ENCODE measurements at places on chromosomes 7 and 10. TPM values are rescaled to one million over a fixed set of nuclear protein-coding genes. Genes with fewer than 3 reads are reported as not detected.
A peak's percentile ranks its signal among the peaks of the same experiment; 100 is the strongest.

DNA sequence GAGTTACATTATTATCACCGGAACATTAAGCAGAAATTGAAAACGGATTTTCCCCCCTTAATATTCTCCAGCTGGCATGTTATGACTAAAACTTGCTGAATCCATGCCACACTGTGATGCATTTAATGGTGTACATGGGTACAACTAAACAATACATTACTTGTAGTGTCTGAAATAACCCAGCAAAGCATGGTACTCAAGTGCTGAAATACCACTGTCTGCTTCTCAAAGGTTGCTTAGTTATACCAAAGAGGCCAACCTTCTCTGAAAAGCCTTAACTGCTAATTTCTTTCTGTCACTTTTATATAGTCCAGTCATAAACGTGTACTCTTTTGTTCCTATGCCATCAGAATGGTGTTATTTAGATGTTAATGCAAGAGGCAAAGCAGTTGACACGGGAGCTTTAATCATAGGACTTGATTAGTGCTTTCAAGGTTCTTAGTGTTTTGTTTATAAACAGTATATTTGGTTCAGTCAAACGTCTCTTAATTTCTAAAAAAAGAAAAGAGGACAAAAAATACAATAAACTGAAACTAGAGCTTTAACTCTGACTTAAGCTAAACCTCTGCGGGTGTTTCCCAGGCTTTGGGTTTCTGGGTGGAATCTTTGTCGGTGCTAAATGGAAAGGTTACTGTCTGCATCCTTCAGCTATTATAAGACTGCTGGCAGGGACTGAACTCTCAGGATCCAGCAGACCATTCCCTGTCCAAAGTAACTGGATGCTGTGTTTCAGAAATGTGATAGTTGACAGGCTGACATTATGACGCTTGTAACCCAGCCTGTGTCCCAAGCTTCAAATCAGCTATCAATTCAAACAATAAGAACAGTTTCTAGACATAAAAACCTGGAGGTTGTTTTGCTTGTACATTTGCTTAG is 202.6 kb downstream of the PPP1R3A start:
- no peak for DNase-seq

DNA sequence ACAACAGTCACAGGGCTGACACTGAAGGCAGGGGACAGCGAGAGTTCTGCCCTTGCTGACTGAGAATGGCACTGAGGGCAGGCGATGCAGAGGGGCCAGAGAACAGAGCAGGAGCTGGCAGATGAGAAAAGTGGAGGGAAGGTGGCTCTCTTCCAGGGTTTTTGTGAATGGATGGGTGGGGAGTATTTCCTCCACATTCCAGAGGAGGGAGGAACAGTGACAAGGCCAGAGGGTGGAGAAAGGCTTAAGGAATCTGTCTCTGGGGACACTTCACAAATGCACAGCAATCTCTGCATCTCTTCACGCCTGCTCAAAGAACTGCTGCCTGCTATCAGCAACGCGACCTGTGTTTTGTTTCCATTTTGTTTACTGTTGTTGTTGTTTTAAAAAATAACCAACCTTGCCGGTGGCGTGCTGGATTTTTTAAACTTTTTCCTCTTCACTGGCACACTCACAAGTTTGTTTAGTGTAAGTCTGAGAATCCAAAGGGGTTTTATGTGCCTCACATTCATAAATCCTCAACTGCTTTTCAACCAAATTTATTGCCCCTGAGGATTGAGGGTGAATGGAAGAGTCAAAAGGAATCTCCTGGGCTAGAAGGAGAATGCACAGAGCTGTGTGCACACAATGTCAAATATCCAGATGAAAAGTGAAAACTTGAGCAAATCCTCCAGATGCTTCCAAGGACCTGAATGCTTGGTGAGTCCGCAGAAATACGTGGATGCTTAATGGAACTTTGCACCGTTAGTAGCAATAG is 129.3 kb downstream of the GLI3 start:
- DNase-seq, result no peak

GRCh38 chr10:11026773-11027172 is 9.1 kb downstream of the CELF2 start:
- DNase-seq, result no peak

DNA sequence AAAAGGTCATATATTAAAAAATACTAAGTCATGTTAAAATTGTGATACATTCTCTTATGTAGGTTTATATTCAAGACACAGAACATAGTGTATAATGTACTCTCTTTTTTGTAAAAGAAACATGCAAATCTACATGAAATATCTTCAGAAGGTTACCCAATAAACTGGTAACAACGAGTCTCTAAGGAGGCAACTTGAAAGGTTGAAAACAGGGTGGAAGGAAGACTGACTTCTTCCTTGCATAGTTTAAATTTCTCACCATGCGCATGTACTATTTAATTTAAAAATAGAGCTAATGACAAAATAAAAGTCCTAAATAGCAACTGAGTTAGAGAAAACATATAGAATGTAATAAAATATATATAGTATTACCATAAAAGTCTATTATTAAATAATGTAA is 132.5 kb downstream of the NT5C2 start:
- no peak for DNase-seq

GRCh38 chr7:105876964-105877601 is 684 bp upstream of the ATXN7L1 start:
- peak; percentile 27 for DNase-seq

DNA sequence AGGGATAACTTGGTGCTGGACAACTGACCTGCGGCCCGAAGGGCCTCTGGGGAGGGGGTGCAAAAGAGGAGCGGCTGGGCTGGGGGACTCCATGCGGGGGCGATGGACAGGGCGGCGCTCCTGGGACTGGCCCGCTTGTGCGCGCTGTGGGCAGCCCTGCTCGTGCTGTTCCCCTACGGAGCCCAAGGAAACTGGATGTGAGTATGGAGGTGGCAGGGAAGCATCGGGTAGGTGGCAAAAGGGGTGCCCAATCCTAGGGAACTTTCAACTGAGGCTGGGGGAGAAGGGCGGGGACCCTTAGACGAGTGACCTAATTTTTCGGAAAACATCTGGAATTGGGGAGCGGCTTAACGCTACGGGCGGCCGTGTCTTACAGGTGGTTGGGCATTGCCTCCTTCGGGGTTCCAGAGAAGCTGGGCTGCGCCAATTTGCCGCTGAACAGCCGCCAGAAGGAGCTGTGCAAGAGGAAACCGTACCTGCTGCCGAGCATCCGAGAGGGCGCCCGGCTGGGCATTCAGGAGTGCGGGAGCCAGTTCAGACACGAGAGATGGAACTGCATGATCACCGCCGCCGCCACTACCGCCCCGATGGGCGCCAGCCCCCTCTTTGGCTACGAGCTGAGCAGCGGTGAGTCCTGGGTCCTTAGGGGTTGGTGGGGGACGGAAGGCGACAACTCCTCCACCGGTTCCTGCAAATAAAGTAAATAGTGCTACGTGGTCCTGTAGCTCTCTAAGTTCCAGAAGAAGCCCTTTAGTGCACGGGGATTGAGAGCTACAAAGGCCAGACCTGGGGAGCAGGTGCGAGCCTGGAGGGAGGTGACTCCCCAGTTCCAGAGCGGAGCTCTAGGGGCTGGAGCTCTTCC is 622 bp downstream of the WNT16 start:
- no peak for DNase-seq

- DNase-seq, result no peak
Observed at GRCh38 chr10:103235775-103236174, 9.9 kb upstream of the RPEL1 start.

DNA sequence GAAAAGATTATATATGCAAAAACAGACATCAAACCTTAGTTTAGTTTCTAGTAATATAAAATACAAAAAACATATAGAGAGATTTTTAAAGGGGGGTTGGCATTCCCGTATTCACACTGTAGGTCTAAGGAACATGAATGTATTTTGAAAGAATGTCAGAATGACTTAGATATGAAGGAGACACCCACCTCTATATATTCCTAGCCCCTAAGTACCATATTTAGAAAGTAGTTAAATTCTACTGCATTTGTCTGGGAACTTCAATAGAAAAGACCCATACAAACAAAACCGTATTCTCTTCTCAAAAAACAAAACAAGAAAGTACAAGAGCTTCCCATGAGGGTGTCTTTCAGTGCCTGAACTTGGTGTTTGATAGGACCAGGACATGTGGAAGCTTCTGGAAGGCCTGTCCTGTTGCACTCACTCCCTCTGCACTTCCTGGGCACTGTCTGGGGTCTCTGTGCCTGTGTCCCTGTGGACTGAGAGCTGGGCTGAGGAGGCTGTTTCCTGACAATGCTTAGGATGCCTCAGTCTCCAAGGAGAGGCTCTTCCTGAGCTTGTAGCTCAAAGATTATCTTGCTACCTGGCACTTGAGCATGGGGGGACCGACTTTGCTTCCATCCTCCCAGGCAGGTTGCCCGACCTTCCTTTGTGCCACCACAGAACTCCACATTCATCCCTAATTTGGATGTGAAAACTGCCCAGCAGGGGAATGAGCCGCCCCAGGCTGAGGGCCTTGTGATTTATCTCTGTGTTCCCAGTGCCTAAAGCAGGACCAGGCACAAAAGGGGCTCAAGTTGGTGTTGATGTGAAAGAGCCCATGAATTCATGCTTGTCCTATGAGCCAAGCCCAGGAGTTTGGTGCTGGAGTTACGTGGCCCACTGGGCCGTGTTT is 44.4 kb upstream of the KLF6 start:
- no peak for DNase-seq

- peak; percentile 86 for DNase-seq
Observed at GRCh38 chr10:23399701-23400144, 39.2 kb upstream of the OTUD1 start.

DNA sequence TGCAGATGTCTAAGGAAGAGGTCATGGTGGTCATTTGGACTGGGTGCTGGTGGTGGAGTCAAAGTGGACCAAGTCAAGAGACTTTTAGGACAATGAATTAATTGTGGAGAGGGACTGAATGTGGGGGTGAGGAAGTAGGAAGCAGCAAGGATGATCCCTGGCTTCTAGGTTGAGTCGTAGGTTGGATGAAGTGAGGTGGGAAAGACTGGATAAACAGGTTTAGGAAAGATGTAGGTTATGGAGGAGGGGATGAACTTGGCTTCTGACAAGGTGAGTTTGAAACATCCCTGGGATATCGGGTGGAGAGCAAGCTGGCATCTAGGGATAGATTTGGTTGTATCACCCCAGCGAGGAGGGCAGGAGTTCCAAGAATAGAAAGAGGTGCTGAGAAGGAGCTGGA is 7.6 kb downstream of the SEMA4G start:
- DNase-seq, result no peak

- no peak for DNase-seq
Observed at GRCh38 chr7:159103382-159104187, 41.1 kb downstream of the VIPR2 start.

GRCh38 chr7:39333701-39334100 is 232.5 kb upstream of the YAE1 start:
- DNase-seq, result no peak

DNA sequence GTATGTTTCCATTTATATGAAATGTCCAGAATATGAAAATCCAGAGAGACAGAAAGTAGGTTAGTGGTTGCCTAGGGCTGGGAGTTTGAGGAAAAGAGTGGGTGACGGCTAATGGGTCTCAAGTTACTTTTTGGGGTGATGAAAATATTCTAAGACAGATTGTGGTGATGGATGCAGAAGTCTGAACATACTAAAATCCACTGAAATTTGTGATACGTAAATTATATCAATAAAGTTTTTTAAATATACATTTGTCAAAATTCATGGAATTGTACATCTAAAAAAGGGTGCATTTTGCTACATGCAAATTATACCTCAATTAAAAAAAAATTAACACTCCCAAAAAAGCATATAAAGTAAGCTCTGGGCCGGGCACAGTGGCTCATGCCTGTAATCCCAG is 9.4 kb downstream of the DDIT4 start:
- no peak for DNase-seq

- no peak for DNase-seq
Observed at GRCh38 chr10:5816170-5816569, 2.9 kb upstream of the GDI2 start.

GRCh38 chr10:60717852-60718251 is 60.4 kb upstream of the CDK1 start:
- no peak for DNase-seq

- no peak for DNase-seq
Observed at GRCh38 chr10:10870523-10871241, 147.0 kb upstream of the CELF2 start.

DNA sequence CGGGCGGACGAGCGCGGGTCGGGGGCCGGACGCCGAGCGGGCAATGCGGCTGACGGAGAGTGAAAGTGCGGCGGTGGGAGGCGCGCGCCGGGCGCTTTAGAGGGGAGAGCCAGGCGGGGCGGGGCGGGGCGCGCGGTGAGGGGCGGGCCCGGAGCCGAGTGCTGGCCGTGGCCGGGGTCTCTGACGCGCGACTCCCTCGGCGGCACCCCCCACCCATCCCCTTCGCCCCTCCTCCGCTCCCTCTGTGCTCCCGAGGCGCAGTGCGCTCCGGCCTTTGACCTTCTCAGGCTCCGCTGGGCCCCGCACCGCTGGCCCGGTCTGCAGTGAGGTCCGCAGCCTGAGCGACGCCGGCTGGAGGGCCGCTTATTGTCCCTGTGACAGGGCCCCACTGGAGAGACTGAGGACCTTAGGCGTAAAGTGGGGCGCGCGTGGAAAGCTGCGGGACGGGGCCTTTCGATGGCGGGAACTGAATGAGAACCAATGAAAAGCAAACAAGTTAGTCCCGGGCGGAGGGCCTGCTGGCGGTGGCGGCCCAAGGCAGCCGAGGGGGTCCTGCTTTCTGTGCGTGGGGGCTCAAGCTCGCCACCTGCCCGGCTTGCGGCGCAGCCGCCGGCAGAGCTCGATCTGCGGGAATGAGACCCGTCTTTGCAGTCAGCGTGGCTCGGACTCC is at the start of gene CXCL12:
Gene CXCL12 (minus strand): TSS at position 72 of the 670 bp plus-strand sequence. CDS start 92 bp downstream, outside the sequence.
- DNase-seq, result no peak

ACBD7 gene
- 0.36 TPM for total RNA-seq

CYP2E1 gene
- total RNA-seq, result 1.1 TPM

PIK3CG gene
- total RNA-seq, result not detected

SYT15B gene
- 0.24 TPM for total RNA-seq

FHIP2A gene
- 37.8 TPM for total RNA-seq

MYH16 gene
- 0.19 TPM for total RNA-seq

HTR5A gene
- not detected for total RNA-seq

UCN3 gene
- total RNA-seq, result not detected

All from HFFc6 (cell line).